ENCODE measurements at places on chromosomes 4 and X.

GRCh38 chrX:37921758-37922157, 74.4 kb upstream of the DYNLT3 start:
- no peak for DNase-seq

- no peak for DNase-seq
Observed at GRCh38 chr4:79025170-79025569, 85.9 kb upstream of the PAQR3 start.

- no peak for DNase-seq
Observed at GRCh38 chr4:54898656-54899340, 226.6 kb downstream of the KDR start.

DNA sequence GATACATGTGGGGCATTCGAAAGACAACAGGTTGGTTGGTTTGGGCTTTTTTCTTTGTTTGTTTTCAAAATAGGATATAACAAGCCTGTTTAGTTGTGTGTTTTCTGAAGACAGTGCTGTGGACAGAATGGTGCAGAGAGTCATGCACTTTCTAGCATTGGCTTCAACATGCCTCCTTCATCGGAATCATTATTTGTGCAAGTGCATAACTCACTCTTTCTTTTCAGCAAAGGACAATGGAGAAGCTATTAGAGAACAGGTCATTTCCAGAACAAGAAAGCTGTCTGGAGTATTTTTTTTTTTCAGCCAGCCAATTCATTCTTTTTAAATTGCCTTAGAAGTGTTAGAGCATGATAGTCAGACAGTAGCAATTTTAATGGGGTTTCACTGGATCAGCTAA, 225.8 kb downstream of the STK32B start:
- DNase-seq = no peak

DNA sequence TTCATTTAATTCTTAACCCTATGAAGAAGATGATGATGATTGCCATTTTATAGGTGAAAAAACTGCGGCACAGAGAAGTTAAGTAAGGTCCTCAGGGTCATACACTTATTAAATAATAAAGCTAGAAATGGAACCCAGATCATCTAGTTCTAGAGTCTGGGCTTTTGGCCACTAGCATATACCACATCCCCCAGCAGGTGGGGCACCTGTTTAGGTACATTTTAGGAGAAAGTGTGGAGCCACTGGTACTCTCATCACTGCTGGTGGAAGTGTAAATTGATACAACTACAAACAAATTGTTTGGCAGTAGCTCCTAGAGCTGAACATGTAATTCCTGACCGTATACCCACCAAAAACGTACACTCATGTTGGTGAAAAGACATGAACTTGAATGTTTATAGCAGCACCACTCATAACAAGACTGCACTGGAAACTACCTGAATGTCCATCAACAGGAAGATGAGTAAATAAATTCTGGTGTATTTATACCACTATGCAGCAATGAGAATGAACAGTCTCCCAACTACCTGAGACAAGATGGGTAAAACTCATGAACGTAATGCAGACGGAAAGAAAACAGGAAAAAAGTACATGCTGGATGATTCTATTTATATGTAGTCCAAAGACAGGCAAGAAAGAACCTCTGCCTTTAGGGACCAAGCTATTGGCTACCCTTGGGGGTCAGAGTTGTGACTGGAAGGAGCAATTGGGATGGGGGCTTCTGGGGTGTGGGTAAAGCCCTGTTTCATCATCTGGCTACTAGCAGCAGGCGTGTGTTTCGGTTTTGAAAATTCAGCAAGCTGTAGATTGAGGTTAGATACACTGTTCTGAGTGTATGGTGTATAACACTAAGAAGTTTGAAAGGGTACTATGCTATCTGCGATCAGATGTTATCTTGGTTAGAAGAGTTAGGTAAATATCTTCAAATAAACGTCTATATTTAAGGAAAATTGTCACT, 72.3 kb upstream of the ADGRG2 start:
- DNase-seq = no peak

- no peak for DNase-seq
Observed at GRCh38 chr4:168631241-168632162, 134.7 kb downstream of the PALLD start.

DNA sequence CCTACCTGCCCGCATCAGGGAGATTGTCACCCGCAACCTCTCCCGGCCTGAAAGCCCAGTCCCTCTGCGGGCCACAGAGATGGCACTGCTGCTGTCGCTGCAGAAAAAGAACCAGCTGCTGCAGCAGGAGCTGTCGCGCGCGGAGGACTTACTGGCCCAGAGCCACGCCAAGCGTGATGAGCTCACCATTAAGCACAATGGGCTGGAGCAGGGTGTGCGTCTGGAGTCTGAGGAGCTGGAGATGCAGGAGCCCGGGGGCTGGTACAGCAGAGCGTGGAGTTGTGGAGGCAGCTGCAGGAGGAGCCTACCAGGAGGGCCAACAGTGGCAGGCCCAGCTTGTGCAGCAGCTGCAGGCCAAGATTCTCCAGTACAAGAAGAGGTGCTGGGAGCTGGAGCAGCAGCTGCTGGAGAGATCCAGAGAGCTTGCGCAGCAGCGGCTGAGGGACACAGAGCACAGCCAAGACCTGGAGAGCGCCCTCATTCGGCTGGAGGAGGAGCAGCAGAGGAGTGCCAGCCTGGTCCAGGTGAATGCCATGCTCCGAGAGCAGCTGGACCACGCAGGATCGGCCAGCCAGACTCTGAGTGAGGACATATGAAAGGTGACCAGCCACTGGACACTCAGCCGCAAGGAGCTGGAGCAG, 11.3 kb downstream of the SMIM10L2A start:
- no peak for DNase-seq

- no peak for DNase-seq
Observed at GRCh38 chrX:105315248-105315647, 94.8 kb upstream of the TEX13A start.

- no peak for DNase-seq
Observed at GRCh38 chrX:140712413-140713173, 3.0 kb downstream of the LINC00632 start.
